ENCODE measurements at places on chromosomes 11 and 22.

DNA sequence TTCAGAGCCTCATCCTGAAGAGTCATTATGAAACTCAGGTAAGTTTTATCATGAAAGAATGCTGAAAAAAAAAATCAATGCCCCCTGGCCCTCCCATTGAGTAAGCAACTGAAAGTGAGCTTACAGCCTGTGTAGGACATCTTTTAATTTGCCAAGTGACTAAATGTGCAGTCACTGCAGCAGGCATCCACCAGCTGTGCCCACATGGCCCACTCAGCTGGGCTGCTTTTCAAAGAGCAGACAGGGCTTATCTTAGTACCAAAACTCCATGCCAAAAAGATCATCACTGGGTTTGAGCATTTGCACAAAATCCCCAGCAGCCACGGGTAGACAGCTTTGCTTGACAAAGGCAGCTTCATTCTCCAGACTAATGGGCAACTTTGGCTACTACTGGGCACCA is 709.7 kb downstream of the NTM start:
- no peak for DNase-seq

- no peak for DNase-seq
Measured at GRCh38 chr22:30968015-30968923, at the start of gene MORC2. Gene MORC2, minus strand, starts transcription at chr22:30968774. Its CDS starts 885 bp downstream, at chr22:30967889.

- DNase-seq = no peak
Measured at GRCh38 chr22:17243524-17243923, 24.3 kb upstream of the ADA2 start.

GRCh38 chr22:32574411-32574810 is 99.8 kb downstream of the FBXO7 start:
- DNase-seq = no peak

- no peak for DNase-seq
Measured at GRCh38 chr11:133893381-133893780, 48.1 kb upstream of the SPATA19 start.

Data from D341Med (cell line).